ENCODE measurements at places on chromosomes 13 and 19.

DNA sequence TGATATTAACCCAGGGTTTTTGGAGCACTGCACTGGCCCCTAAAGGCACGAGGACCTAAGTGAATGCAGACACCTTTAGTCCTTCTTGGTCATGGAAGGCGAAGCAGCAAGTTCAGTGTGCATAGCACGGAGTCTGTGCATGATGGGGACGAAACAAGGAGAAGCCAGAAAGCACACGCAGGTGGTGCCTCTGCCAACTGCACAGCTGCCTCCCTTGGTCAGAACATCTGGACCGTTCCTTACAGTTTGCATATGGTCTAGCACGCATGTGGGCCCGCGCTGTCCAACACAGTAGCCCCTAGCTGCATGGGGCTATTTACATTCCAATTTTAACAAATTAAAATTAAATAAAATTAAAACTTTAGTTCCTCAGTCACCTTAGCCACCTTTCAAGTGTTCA lies 44.0 kb downstream of the FLT3 start:
- DNase-seq: no peak

- no peak for DNase-seq
These were observed 117.2 kb downstream of the ATP11A start for GRCh38 chr13:112806739-112807652.

DNA sequence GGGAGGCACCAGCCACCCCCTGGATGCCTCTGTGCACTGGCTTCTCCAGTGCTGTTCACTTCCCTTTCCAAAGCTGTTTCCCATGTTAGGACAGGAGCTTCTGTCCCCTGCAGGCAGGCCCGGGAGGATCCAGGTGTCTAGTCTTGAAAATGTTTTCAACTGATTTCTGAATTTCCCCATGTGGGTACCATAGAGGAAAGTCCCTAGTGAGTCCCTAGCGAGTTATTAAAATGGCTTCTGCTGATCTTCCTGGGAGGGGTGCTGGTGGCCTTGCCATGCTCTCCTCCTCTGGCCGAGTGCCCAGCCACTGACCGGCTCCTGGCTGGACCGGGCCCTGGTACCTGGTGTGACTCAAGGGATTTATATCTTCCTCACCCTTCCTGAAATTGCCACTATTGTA lies 5.2 kb upstream of the ANKRD10 start:
- DNase-seq: no peak

GRCh38 chr19:3125900-3126524 lies 9.8 kb upstream of the GNA15 start:
- DNase-seq: no peak

DNA sequence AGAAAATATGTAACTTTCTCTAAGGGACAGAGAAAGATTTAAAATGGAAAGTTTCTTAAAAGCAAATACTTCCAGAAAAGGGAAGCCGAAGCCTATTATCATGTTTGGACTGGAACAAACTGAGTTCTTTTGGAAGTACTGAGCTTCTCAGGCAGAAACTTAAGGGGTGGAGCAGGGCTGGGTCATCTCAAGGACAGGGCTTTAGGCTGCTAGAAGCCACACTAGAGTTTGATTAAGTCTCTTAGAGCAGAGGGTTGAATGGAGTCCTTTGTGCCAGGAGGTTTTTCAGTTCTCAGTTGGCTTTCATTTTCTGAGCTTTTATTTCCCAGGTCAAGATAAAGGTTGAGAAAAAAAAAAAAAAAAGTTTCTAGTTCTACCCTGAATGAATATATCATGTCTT lies 432.7 kb downstream of the SLITRK5 start:
- DNase-seq: no peak

DNA sequence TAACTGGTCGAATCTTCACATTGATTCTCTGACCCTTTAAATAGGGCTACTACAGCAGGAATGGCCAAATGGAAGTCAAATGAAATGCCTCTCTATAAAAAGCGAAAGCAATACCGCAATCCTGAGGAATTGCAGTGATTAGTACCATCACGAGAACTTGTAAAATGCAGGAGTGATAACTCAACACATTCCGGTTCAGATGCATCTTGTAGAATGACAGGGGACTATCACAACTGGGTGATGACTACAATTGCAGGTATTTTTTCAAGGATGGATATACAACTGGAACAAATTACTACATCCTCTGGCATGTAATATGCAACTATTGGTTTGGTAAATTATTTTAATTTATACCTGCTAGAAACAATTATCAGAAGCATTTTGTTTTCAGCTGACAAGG lies 140.4 kb downstream of the PCDH20 start:
- no peak for DNase-seq

DNA sequence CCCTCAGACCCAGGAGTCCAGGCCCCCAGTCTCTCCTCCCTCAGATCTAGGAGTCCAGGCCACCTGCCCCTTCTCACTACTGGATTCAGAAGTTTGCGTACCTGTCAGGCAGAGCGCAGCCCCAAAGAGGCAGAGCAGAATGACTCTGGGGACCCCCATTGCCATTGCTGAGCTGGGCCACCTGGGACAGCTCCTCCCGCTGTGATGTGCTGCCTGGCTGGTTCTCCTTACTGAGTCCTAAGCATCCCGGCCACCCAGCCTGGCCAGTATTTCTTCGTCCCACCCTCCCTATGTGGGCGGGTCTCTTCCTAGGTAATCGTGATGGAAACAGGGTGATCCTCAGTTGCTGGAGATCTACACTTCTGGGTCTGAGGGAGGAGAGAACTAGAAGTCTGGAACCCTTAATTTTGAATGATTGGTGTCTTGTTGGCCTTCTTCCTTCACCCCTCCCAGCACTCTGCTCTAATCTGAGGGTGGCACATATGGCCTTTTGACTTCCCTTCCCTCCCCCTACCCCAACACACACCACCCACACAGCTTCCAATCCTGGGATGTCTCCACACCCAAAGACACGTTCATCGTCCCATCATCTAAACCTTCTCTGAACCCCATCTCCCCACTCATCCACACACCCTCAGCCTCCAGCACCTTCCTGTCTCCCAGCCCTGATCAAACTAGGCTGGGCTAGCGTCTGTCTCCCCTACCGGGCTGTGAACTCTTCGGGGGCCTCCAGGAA lies at the start of gene LYPD5:
TSS of gene LYPD5 (minus strand) at position 232 of the 736 bp plus-strand sequence. CDS start at position 165, 67 bp downstream.
- no peak for DNase-seq

DNA sequence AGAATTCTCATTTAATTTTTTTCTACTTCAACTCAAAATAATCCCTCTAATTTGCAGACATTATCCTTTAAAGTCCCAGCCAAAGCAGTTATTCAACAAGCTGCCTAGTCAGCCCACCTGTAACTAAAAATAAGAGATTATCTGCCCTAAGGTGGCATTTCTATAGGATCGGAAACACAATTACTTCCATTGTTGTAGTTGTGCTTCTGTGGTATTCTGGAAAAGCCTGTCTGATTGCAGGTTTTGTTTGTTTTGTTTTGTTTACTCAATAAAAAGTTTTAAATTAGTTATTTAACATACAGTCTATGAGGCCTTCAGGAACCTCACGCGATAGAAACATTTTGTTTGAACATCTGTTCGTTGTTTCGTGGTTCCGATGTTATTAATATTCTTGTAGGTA lies 101.0 kb downstream of the ZIC5 start:
- DNase-seq: no peak

GRCh38 chr19:50377517-50377916 lies 1.3 kb downstream of the NR1H2 start:
- DNase-seq: no peak

- no peak for DNase-seq
These were observed 614 bp upstream of the PNMA8A start for GRCh38 chr19:46471811-46472543.

- no peak for DNase-seq
These were observed 507 bp downstream of the MARCHF2 start for GRCh38 chr19:8413629-8413995.

DNA sequence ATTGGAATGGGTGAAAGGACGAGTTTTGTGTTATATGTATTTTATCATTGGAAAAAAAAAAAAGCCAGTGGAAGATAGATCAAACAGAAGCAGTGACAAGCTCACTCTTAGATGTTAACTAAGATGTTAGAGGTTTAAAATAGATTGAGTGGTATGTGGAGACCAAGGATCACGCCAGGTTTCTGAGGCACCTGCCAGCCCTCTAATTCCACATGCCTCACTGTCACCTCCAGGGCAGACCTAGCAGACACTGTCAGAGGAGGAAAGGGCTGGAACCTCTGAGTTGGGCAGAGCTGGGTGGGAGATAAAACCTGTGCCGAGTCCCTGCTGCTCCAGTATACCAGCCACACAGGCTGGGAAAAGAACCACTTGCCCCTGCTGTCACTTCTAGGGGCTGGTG lies 57.5 kb upstream of the SIAH3 start:
- DNase-seq: no peak

- no peak for DNase-seq
These were observed 130.3 kb upstream of the SERP2 start for GRCh38 chr13:44243198-44243857.

GRCh38 chr13:110422913-110423688 lies 116.0 kb downstream of the COL4A2 start:
- no peak for DNase-seq

DNA sequence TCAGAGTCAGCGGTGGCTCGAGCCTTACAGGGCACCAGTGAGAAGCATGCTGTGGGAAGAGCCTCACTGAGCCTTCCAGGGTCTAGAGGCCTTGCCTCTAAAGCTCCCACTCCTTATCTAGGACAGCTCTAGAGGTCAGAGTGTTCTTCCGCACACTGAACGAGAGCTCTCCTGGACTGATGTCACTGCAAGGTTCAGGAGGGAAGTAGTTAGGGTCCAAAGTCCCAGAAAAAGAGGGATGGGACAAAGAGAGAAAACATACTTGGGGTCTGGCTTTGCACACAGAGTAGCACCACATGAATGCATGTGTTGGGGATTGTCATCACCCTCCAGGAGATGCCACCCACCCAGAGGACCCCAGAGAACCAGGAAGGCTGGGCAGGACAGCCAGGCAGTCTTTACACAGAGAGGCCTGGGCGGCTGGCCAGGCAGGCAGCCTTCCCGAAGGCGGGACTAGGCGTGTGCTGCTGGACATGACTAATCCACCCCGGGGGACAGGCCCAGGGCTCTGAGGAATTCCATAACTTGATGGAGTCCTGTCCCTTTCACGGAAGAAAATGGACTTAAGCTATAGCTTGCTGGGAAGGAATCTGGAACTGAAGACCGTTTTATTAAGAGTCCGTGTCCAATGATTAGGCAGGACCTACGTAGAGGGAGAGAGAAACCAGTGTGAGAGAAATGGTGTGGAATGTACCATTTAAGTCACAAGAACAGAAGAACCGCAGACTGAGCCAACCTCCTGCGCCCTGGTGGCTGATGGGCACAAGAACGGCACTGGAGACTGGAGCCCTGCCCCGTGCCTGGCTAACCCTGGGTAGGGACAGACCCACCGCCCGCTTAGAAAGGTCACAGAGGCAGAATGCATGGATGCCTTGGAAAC lies 16.6 kb upstream of the EPHX3 start:
- DNase-seq: no peak

- DNase-seq: no peak
These were observed 705 bp downstream of the STXBP2 start for GRCh38 chr19:7637374-7638256.

DNA sequence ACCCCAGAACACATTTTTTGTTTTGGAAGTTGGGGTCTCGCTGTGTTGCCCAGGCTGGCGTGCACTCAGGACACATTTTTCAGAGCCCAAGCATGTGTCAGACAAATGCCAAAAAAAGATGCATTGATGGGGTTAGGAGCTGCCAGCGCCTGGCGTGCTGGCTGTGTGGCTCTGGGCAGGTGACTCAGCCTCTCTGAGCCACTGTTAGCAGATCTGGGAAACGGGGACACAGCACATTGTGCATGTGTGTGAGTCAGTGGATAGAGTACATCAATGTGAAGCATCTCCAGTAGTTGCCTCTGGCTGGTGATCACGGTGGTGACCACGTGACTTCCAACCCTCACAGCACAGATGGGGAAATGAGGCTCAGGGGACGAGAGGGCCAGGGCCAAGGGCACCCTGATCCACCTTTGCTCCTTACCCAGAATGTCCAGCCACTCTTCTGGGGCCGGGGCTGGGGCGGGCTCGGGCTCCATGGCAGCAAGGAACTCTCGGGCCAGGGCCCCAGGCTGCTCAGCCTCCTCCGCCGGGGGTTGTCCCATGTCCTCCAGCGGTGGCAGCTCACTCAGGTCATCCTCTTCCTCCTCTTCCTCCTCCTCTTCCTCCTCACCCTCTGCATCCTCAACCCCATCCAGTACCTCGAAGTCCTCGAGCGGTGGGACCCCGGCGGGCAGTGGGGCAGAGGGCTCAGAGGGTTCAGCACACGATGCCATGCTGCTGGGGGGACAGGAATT lies 1.9 kb downstream of the FKBP8 start:
- no peak for DNase-seq

- no peak for DNase-seq
These were observed 78.2 kb downstream of the RASA3 start for GRCh38 chr13:114054264-114054663.

- no peak for DNase-seq
These were observed 61.7 kb downstream of the RAP2A start for GRCh38 chr13:97495678-97496077.

DNA sequence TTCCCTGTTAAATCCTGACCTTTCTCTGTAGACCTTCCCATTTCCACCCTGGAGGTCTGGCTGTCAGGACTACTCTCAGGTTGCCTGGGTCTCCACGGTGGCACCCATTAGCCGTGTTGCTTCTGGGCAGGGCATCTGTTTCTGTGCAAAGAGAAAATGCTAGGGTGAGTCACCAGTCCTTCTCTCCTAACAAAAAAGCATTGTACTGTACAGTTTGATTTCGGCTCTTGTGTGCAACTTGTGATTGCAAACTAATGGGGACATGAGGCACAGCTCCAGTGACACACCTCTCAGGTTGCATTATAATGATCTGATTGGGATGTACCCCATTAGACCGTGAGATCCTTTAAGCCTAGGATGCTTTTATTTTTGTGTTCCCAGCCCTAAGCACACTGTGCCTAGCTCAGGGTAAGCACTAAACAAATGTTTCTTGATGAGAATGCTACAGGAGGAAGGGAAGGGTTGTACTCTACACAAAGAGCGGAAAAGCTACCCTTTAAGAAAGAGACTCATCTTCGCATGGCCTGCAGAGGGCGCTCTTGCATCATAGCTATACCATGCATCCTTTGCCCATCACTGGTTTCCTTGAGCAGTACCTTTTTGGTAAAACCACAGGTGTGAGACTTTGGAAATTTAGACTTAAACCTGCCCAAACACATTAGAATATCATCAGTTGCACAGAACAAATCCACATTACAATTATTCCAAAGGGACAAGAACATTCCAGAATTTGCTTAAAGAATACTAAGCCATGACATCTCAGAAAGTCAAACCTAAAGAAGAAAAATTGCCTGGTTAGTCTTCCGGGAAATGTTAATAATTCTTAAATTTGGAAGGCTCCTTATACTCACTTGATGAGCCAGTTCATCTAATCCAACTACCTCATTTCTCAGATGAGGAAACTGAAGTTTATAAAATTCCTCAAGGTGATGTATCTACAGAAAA lies 20.3 kb upstream of the TRIM13 start:
- DNase-seq: peak; percentile 14

GRCh38 chr13:36820222-36820621 lies 1.2 kb downstream of the RFXAP start:
- DNase-seq: no peak

DNA sequence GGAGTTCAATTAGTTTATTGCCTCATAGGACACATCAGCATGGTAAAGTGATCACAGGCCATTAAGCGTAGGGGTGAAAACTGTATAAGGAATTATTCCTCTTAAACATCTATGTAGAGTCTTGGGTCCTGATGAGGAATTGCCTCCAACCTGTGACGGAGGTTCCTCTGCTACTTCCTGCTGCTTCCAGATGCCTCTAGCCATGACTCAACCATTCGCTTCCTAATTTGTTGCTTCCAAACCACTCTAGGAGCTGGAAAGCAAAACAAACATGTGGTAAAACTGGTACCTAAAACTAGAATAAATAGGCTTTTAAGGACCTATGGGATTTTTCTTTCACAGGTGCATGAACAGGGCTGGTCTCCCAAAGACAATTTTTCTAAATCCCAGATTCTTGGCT lies 253.8 kb downstream of the KLF12 start:
- DNase-seq: no peak
